ENCODE measurements at places on chromosomes 16 and 17.

DNA sequence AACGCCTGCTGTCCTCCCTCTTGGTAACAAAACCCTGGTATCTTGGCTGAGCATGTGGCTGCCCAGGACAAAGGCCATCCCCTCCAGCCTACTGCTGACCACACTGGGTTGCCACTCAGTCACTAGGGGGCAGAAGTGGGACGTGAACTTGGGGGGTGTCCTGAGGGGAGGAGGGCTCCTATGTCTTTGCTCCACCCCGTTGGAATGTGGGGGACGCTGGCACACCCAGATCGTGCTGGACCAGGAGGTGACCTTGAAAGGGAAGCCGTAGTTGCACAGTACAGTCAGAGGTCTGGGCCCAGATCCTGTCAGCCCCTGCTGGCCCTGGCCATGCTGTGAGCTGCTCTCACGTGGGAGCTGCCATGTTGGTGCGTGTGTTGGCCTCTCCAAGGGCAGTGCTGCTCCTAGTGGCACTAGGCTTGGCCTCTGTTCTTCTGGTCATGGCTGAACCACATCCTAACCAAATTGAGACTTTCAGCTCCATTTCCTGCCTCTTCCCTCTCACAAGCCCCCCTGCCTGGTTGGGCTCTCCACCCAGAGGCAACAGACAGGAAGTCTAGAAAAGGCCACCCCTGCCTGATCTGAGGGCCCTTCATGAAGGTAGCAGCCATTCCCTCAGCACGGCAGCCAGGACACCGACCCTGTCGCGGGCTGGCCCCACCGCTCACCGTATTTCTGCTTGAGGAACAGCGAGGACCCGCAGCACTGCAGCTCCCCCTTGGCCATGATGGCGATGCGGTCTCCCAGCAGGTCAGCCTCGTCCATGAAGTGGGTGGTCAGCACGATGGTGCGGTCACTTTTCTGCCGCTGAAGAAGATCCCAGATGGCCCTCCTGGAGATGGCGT lies 29.0 kb upstream of the RNPS1 start:
- no peak for DNase-seq

GRCh38 chr17:41967141-41967920 lies 736 bp downstream of the CNP start:
- DNase-seq: peak; percentile 9

GRCh38 chr16:78763821-78764440 lies 664.5 kb downstream of the WWOX start:
- DNase-seq: no peak

DNA sequence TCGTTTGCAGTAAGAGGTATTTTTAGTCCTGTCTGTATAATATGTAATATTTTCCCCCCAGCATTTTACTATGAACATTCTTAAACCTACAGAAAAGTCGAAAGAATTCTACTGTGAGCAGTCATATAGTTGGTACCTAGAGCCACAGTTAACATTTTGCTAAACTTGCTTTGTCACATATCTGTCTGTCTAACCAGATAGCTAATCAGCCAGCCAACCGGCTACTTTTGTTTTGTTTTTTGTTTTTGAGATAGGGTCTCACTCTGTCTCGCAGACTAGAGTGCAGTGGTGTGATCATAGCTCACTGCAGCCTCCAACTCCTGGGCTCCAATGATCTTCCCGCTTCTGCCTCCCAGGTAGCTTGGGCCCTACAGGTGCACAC lies 73.3 kb downstream of the ABCC1 start:
- DNase-seq: no peak

- DNase-seq: no peak
Measured at GRCh38 chr17:8609910-8610309, 20.6 kb downstream of the MYH10 start.

GRCh38 chr17:81387100-81388090 lies 7.9 kb upstream of the BAHCC1 start:
- no peak for DNase-seq

GRCh38 chr16:29988346-29989075 lies 6.9 kb downstream of the HIRIP3 start:
- no peak for DNase-seq

GRCh38 chr16:3825103-3825502 lies 55.4 kb downstream of the CREBBP start:
- DNase-seq: no peak

DNA sequence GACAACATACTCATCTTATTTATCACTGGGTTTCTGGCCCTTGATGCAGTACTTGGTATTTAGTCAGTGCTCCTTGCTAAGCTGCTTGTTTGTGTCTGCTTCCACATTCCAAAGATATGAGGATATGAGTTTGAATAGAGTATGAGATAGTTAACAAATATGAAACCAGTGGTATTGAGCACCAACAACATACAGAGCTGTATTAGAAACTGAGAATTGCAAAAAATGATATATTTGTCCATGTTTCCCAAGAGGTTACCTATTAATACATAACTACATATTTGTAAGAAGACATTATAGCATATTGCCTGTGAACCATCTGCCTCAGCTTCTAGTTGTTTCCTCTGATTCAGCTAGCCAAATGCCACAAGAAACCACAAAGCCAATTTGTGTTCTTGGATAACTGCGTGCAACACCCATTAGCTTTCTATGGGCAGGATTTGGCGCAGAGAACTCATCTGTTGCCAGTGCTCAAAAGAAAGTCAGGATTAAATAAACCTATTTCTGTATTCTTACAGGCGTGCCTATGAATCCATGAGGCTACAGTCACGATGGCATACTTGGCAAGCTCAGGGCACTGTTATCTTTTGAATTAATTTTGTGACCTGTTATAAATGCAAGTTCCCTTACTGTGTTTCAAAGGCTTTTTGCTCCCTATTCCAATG lies 194.4 kb downstream of the MAP2K6 start:
- no peak for DNase-seq

- DNase-seq: no peak
Measured at GRCh38 chr17:66786107-66786506, 48.8 kb upstream of the CACNG5 start.

DNA sequence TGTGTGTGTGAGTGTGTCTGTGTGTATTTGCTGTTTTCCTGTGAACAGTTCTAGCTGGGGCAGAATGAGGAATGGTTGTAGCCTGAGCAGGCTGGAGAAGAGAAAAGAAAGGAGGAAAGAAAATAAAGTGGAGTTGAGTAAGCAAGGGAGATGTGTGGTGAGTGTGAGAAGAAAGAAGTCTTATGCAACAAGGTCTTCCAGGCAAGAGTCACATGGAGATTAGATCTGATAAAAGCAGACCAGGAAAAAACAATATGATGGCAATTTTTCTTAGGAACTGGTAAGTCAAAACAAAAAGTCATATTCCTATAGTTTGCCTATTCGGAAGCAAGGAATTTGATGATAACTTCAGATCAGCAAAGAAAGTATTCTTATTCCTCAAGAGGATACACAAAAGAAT lies 125.0 kb downstream of the HS3ST3A1 start:
- no peak for DNase-seq

DNA sequence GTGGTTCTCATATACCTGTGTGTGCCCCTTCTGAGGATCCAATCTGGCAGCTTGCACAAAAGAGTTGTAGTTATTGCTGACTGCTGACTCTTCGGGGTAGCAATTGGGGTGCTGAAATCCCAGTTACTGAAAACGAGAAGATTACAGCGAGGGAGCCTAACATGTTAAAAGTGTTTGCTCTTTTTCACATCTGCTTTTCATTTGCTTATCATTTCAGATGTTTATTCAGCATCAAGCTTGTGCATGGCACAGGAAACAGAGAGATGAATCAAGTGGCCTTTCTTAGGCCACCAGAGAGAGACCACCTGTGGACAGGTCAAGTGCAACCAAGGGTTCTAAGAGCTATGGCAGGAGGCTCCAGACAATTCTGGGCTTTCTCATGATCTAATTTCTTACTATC lies 16.9 kb downstream of the DHRS7B start:
- DNase-seq: no peak

DNA sequence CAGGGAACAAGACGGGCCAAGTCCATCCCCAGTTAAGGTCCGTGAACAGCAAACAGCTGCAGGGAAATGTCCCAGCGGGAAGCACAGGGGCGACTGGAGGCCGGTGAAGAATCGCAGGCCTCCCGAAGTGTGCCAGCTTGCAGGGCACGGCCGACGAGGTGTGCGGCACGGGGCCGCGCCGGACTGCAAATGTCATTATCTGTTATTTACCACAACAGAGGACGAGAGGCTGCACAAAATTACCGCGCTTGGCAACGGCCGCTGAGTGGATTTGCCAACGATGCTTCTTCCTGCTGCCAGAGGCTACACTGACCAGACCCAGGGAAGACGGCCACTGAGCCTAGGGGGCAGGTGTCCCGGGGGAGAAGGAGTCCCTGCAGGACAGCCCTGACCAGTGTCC lies 53.1 kb downstream of the RPH3AL start:
- DNase-seq: no peak

GRCh38 chr17:28841901-28842281 lies 699 bp downstream of the FAM222B start:
- DNase-seq: no peak

GRCh38 chr17:78442648-78443218 lies 64.3 kb downstream of the PGS1 start:
- DNase-seq: no peak

DNA sequence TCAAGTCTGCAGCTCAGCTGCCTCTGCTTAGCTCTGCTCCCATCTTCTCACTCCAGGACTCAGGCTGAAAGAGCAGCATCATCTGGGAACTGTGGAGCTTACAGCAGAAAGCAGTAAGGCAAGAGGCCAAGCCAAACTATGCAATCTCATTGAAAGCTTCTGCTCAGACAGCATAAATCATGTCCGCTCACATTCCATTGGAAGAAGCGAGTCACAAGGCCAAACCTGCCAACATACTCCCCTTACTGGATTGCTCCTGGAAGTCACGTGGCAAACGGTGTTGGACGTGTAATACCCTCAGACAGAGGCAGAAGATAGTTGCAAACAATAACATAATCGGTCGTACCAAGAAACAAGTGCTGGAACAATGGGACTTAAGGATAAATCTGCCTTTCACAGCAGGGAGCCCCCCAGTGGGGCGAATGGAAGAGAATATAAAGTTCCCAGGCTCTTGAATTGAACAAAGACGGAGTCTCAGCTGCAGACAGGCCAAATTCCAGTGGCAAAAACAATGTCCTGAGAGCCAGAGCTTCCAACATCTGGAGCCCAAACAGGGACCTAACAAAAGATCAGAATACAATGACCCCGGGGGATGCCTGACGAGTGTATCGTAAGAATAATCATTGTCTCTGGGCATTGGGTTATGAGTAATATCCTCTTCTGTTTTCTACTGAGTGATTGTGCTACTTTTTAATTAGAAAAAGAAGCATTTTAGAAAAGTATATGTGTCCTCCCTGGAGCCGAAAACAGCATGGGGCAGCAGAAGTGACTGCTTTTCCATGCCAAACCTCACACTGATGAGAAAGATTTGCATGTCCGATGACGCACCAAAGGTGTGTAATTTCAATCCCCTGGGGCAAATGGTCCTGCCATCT lies 68.4 kb downstream of the CMC2 start:
- no peak for DNase-seq

DNA sequence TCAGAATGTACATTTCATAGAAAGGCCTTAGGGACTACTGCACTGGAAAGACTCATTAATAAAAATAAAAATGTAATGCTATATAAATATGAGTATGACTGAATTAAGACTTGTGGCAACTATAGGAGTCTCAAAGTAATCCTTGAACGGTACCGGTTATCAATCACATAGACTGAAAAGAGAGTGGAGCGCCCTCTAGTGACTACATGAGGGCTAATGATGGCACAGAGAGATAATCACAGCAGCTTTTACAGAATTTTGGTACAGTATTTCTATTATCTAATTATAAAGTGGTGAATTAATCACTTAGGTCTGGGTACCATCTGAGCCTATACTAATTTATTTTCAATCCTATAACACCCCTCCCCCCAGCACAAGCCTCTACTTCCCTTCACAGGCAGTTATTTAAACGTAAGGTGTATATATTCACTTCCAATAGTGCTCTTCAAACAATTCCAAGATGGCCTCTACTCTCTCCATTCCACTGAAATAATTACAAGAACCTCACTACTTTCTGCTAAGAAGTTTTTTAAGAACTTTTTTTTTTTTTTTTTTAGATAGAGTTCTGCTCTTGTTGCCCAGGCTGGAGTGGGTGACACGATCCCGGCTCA lies 40.7 kb upstream of the ANKFY1 start:
- peak; percentile 48 for DNase-seq

- no peak for DNase-seq
Measured at GRCh38 chr16:25270577-25270976, 12.9 kb upstream of the ZKSCAN2 start.

DNA sequence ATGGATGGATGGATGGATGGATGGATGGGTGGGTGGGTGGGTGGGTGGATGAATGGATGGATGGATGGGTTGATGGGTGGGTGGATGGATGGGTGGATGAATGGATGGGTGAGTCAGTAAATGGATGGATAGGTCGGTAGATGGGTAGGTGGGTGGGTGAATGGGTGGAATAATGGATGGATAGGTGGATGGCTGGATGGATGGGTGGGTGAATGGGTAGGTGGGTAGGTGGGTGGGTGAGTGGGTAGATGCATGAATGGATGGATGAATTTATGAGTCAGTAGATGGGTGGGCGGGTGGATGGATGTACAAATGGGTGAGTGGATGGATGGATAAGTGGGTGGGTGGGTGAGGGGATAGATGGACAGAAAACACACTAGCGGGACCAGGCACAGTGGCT lies 4.9 kb downstream of the ZG16B start:
- DNase-seq: no peak

DNA sequence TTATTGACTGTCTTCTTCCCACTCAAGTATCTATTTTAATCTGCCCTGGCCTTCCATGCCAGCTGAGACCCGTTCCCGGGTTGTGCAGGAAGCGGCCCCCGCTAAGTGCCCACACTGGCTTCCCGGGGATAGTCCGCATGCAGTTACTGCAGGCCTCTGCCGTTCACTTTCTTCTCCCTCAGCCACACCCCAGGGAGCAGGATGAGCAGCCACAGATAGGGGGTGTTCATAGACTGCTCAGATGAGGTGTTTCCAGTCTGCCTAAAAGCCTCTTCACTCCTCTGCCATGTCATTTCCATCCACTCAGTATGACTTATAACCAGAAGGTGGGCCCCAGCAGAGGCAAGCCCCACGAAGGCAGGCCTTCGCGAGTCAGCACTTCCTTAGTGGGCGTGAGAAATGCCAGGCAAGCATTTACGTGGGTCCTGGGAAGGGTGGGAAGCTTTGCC lies 7.7 kb downstream of the MED9 start:
- DNase-seq: no peak

All from NCI-H1436 (cell line).